Tibial artery (tissue), 4 donors: ENCODE measurements at places on chromosomes 12 and 14.
A peak's percentile ranks its signal among the peaks of the same experiment; 100 is the strongest.

DNA sequence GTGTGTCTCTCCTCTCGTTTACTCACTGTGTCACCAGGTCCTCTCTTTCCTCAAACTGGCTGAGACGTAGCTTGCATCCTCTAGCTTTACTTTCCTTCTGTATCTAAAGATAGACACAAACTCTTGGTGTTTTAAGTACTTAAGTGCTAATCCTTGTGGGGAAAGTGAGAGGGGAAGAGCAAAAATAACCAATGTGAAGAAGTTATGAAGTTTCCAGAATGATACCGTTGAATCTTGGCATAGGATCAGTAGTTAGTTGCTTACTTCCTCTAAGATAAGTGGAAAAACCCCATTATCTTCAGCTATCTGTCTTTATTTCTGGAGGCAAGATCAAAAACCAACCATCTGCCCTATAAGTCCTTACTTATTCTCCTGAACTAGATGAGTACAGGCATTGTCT, 10.6 kb downstream of the FAR2 start:
- DNase-seq, result no peak

GRCh38 chr12:22130671-22131070, 84.7 kb downstream of the CMAS start:
- no peak for DNase-seq

- no peak for DNase-seq
Measured at GRCh38 chr14:30034152-30034551, 106.5 kb upstream of the PRKD1 start.

- DNase-seq, result peak; percentile 84
Measured at GRCh38 chr12:15629108-15629507, 160.1 kb downstream of the EPS8 start.

DNA sequence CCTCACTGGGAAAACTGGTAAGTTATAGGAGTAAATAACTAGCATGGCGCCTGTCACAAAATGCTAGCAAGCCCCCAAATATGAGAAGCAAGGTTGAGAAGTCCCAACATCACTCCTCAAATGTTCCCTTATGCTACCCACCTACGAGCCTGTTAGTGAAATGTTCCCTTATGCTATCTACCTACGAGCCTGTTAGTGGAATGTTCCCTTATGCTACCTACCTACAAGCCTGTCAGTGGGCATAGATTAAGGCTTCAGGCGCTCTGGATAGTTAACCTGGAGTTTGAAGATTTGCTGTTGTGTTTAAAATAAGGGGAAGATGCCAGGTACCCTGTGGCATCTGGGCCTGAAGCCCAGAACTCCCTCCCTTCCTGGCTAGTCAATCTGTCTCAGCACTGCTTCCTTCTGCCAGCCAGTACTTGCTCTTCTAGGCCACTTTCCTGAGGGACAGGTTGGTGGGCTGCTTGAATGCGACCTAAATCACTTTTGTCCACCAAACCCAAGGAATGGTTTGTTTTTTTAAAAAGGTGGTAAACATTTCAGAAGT, 67.1 kb upstream of the SINHCAF start:
- no peak for DNase-seq

DNA sequence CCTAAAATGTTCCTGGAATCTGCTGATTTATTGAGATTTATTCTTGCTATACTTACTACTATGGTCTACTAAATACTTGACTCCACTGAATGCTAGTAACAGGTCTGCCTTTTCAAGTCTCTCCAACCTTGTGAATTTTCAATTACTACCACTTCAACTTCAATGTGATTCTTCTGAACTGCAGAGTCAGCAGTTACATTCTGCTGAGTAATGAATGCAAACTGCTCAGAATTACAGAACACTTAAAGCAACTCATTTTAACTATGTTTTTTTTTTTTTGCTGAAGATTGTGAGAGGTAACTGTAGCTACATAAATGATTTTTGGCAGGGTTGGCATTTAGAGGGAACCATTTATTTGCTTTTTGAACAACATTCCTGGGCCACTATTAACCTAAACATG, 41.8 kb downstream of the ARF6 start:
- DNase-seq, result no peak

DNA sequence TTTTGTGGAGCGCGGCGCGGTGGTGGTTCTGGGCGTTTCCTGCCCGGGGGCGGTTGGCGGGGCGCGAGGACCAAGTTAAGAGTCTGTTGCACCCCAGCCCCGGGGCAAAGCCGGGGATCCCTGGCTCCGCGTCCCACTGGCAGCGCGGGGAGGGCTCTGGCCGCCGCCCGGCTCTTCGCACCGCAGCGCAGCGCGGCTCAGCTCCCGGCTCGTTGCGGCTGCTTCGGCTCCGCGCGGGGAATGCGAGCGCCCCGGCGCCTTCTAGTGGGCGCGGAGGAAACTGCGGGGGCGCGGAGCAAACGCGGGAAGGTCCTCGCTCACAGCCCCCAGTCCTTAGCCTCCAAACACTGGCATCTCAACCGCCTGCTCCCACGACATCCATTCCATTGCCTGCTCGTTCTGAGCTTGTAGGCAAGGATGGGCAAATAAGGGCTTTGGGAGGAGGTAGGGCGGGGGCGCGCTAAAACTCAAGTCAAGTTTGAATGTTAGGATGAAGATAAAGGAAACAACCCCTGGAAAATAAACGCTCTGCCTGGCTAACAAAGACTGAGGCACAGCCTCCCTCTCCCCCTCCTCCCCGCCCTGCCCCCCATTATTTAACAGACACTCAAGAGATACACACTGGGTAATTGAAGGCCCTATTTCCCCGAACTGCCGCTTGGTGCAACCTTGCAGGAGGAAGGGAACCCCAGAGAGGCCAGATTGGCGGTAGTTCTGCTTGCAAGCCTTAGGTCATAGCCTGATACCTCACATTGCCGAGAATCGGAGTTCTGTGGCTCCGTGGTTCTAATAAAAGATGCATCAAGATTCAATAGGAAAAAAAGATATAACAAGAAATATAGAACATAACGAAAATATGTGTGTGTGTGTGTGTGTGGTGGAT, at the start of gene B4GALNT1:
Gene B4GALNT1 (minus strand): TSS at position 244 of the 883 bp plus-strand sequence. CDS start 1,069 bp downstream, outside the sequence.
- DNase-seq, result no peak

- DNase-seq, result no peak
Measured at GRCh38 chr12:75884465-75884985, 147.1 kb downstream of the PHLDA1 start.

DNA sequence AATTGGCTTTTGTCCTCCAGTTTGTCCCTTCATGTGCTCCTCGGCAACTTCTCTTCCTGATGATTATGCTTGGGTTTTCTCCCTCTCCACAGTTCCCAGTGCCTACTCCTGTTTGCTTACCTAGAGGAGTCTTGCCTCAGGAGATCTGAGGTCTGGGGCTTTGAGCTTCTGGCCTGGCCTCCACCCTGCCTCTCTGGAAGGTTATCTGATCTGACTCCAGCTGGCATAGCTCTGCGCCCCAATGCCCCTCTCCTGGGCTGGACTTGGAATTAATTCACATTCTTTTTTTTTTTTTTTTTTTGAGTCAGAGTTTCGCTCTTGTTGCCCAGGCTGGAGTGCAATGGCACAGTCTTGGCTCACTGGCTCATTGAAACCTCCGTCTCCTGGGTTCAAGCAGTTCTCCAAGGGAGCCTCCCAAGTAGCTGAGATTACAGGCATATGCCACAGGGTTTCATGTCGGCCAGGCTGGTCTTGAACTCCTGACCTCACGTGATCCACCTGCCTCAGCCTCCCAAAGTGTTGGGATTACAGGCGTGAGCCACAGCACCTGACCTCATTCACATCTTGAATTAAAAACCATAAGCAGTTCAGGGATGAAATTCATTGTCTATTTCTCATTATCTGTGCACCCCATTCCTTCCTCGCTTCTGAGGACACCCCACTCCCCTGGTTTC, 33.5 kb downstream of the CFL2 start:
- DNase-seq, result no peak
